ENCODE measurements at places on chromosomes 2 and 18.

GRCh38 chr2:237314681-237315080 is 99.3 kb downstream of the COL6A3 start:
- DNase-seq: no peak

DNA sequence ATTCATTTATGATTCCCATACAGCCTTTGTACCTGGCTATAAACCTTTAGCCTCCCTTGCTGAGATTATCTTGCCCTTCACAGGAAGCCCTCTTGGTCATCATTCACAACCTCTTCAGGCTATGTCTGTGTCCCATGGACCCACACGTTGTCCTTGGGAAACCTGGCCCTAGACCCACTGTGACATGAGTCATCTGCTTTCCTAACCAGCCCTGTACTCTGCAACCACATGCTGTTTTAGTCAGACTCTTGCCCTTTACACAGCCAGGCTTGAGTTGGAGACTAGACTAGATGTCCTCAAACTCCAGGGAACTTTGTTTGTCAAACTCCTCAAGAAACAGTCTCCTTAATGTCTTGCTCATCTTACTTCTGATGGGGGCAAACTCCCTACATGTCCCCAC is 229.3 kb upstream of the ZSWIM2 start:
- DNase-seq: no peak

DNA sequence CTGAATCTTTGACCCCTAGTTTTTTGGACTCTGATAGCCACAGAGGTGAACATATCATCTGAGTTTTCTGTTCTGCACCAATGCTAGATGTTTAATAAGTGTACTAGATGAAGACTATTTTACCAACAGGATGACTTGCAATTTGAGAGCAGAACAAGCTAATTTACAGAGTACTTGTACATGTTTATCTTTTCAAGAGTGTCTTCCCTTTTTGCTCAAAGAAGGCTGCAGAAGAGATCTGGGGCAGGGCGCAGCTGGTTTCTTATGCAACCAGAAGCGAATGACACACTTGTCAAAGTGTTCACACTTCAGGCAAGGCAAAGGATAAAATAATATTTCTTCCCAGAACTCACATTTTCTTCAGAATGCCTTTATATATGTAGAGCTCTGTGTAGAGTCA is 86.0 kb downstream of the VWA3B start:
- no peak for DNase-seq

GRCh38 chr2:36729067-36729466 is 32.6 kb downstream of the VIT start:
- DNase-seq: no peak

DNA sequence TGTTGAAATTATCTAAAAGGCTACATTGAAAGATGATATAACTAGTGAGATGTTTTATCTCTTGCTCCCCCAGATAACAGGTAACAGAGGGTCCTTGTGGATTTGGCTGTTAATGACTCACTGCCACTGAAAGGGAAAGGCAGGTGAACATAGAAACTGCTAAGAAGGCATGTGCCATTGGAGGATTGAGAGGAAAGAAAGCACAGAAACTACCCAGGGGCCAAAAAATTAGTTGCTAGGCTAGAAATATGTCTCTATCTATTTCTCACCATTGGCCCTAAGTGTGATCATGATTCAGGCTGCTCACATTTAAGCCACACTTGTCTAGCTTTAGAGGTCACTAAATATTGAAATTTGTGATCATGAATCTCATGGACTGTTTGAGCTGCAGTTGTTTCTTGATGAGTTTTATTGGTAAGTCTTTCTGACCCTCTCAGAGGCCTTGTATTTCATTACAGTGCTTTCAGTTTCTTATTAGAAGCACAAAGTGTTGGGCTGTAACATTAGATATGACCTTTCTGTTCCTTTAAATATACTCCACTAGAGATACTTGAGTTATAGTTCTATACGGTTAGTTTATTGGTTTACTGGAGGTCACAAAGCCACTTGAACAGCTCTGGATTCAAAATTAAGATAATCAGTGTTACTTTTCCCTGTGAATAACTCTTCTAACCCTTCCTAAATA is 26.2 kb downstream of the NAB1 start:
- DNase-seq: no peak

DNA sequence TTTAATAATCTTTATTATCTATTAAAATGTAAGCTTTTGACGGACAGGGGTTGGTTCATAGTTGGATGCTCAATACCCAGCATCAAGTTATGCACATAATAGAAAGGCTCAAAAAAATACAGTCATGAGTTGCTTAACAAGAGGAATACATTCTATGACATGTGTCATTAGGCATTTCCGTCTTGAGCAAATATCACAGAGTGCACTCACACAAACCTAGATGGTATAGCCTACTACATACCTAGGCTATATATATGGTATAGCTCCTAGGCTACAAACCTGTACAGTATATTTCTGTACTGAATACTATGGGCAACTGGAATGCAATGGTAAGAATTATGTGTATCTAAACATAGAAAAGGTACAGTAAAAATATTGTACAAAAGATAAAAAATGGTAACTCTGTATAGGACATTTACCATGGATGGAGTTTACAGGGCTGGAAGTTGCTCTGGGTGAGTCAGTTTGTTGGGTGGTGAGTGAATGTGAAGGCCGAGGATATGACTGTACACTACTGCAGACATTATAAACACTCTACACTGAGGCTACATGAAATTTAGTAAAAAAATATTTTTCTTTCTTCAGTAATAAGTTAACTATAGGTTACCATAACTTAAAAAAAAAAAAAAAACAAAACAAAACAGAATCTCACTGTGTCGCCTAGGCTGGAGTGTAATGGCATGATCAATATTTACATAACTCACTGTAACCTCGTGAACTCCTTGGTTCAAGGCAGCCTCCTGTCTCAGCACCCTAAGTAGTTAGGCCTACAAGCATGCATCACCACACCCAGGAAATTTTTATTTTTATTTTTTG is 201.2 kb downstream of the NBAS start:
- no peak for DNase-seq

DNA sequence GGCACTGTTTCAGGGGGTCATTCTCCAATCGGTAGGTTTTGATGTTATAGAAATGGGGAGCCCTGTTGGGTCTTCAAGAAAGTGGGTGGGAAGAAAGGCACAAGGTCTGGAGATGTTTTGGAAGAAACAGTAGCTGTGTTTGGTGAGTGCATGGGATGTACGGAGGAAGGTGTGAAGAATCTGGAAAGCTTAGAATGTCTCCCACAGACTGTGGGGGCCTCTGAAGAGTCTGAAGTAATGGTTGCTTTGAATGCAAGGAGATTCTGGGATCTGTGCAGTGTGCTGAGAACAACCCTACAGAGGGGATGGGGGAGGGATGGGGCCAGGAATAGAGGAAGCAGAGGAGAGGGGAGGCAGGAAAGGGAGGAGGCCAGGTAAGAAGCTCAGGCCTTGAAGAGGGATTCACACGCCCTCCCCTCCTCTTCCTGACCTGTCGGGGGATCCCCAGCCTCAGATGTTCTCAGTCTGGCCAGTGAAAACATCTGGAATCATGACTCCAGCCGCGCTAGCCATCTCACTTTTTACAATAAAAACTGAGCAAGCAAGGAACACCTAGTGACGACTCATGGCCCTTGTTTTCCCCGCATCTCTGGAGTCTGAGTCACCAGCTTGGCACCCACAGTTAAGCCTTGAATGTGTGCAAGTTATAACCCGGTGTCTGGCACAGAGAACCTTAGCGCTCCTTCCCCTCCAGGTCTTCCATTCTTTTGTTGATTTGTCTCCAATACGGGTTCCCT is 74.2 kb downstream of the SH3BP4 start:
- no peak for DNase-seq

GRCh38 chr2:106868275-106868674 is 17.7 kb downstream of the ST6GAL2 start:
- DNase-seq: no peak

DNA sequence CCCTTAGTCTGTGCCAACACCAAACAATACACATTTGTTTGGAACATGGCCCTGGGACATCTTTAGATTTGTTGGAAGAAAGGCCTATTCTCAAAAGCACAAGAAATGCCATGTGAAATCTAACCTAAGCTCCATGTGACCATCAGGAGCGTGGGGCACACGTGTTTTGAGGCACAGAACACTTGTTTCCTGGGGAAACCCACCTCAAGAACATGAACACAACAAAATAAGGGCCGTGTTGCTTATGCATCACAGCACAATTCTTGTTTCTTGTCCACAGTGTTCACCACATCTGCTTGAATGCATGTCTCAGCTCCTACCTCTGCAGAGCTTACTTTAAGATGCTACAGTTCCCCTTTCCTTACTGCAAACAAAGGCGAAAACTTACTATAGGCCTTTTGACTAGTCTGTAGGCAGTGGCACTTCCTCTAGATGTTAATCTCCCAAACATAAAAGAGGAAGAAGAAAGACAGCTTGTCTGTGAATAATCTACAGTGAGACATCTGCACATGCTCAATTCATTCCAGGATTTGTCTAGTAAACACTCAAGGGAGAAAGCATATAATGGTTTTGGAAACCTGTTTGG is 165.0 kb downstream of the ANKRD44 start:
- no peak for DNase-seq

DNA sequence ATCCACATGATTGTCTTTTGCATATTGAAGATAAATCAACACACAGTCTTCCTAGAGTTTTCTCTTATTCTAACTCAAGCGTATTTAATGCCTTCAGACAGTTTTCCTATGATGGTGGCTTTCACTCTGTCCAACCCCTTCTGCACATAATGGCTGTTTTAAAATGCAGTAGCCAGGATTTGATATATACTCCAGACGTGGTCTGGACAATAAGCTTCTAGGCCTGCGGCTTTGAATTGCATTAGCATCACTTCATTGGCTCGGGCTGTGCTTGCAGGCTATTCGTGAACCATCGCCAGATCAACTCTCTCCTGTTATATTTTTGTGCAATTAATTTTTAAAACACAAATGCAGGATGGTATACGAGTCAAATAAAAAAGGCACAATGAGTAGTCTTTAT is 235.3 kb downstream of the BCL2 start:
- no peak for DNase-seq

DNA sequence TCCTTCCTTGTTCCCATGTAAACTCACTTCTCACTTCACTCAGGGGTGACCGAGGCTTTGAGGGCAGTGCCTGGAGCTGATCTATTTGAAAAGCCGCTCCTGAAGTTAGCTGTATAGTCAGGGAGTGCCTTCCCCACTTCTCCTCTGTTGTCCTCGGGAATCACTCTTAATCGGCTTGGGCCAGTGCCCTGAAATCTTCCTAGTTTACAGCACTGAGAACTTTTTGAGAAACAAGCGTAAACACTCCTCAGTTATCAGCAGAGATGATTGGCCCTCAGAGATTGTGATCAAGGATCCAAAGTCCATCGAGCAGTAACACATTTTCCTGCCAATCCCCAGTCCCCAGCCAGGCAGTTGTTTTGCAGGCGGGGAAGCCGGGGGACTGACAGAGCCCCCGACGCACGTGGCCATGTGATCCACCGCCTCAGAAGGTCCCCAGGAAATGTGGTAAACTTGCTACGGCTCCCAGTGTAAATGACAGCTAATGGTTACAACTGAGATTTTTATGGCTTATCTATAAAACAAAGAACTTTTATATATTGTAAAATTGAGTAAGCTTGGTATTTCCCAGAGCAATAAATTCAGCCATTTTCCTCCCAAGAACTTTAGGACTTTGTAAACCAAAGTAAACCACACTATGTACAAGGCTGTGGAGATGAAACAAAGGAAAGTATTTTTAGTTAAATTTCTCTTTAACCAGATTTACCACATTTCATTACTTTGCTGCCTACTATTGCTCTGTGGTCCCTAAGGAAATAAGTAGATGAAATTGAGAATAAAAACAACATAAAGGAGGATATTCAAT is 53.5 kb downstream of the C18orf63 start:
- DNase-seq: no peak

DNA sequence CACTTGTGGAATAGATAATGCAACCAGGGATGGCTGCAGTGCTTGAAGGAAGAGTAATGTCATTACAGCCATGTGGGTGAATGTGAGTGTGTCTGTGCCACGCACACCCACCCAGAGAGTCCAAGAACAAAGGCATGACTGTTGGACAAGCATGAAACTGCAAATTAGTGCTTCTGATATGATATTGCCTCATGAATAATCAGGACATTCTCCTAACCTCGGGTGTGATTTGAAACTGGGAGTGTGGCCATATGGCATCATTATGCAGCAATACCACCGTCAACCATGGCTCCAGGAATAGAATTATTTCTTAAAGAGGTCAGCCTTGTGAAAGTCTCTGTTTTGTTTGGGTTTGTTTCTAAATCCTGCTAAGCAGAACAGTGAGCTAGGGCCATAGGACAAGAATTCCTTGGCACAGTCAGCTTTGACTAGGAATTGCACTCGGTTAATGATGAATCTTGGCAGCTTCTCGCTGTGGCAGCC is 678.0 kb upstream of the RAB6C start:
- DNase-seq: peak; percentile 18

GRCh38 chr2:23523373-23524260 is 138.6 kb downstream of the KLHL29 start:
- DNase-seq: no peak

- DNase-seq: no peak
These were observed 51.1 kb downstream of the DSC3 start for GRCh38 chr18:30991397-30991796.

GRCh38 chr2:57552885-57553284 is 493.7 kb upstream of the VRK2 start:
- DNase-seq: no peak

GRCh38 chr18:48542513-48543181 is 3.8 kb downstream of the CTIF start:
- DNase-seq: peak; percentile 31

GRCh38 chr2:27734305-27734704 is 37.2 kb upstream of the MRPL33 start:
- no peak for DNase-seq

DNA sequence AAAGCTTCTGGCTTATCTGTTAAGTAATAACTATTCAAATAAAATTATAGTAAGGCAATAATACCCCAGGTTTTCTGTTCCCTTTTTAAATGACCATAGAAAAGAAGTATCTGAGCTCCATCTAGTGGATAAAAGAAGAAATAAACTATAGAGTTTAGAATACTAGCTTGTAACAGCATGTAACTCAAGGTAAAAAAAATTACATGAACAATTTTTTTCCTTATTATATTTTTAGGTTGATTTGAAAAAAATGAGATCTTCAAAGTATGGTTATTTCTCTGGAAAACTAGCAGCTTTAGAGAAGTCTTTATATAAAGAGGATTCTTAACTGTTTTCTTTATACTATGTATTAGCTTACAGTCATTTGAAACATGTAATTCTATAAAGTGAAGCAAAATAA is 58.1 kb downstream of the NCKAP1 start:
- DNase-seq: no peak

GRCh38 chr2:141200191-141200590 is 930.6 kb downstream of the LRP1B start:
- no peak for DNase-seq

DNA sequence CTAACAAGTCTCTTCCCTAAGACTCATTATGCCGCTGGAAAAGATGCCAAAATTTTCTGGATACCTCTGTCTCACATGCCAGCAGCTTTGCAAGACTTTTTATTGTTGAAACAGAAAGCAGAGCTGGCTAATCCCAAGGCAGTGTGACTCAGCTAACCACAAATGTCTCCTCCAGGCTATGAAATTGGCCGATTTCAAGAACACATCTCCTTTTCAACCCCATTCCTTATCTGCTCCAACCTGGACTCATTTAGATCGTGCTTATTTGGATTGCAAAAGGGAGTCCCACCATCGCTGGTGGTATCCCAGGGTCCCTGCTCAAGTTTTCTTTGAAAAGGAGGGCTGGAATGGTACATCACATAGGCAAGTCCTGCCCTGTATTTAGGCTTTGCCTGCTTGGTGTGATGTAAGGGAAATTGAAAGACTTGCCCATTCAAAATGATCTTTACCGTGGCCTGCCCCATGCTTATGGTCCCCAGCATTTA is 26.3 kb downstream of the DHRS9 start:
- DNase-seq: no peak
